Kidney capillary endothelial cell (primary cell): ENCODE measurements at places on chromosomes 13 and 19.

DNA sequence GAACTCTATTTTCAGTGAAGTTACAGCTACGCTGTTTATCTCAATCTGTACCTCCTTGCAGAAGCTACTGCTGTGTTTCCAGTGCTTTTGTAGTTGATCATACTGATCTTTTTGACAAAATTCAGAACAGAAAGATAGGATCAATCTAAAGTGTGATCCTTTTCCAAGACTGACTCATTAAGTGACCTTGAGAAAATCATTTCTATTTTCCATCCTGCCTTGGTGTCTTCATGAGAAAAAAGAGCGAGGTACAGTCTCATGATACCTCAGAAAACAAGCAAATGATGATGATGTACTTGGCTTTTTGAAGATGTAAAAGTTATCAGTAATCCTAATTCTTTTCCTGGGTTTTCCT is 46.0 kb upstream of the GPR183 start:
- no peak for DNase-seq

GRCh38 chr19:14149509-14149994 is 13.2 kb upstream of the ASF1B start:
- DNase-seq: peak; percentile 10

DNA sequence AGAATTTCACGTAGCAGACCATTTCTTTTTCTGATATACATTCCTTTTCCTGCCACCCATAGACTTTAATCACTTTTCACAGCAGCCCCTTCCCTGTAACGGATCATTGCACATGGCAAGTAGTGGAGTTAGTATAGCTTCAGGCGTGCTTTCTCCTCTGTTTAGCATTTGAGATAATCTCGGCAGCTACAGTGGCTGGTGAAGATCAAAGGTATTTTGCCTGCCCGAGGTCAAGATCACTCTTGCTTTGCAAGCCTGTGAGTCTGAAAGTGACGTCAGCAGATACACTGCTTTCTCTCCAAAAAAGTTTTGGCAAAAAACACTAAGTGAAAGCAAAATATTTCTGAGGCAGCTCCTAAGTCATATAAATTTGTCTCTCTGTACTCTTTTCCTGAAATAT is 260.0 kb downstream of the NDFIP2 start:
- no peak for DNase-seq

GRCh38 chr19:2787115-2787514 is 1.8 kb downstream of the THOP1 start:
- DNase-seq: no peak

- DNase-seq: no peak
These were observed 418.2 kb downstream of the KLF12 start for GRCh38 chr13:73715911-73716510.

GRCh38 chr13:73162912-73163911 is 104.4 kb downstream of the KLF5 start:
- no peak for DNase-seq

DNA sequence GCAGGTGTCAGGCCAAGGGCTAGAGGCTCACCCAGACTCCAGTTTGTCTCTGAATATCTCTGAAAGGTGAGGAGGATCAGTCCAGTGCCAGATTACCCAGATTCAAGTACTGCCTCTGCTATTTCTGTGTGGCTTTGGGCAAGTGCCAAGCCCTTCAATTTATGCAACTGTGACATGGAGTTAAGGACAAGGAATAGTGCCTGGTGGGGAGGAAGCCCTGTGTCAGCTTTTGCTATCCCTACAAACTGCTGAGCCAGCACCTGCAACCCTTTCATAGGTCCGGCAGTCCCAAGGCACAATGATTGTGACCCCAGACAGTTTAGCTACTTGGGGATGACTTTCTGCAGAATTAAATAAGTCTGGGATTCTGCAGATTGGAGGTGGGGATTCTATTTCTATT is 123.0 kb downstream of the KL start:
- DNase-seq: no peak

GRCh38 chr13:22298530-22298929 is 627.7 kb downstream of the FGF9 start:
- DNase-seq: no peak

GRCh38 chr13:25281193-25281934 is 5.9 kb downstream of the MTMR6 start:
- DNase-seq: no peak

DNA sequence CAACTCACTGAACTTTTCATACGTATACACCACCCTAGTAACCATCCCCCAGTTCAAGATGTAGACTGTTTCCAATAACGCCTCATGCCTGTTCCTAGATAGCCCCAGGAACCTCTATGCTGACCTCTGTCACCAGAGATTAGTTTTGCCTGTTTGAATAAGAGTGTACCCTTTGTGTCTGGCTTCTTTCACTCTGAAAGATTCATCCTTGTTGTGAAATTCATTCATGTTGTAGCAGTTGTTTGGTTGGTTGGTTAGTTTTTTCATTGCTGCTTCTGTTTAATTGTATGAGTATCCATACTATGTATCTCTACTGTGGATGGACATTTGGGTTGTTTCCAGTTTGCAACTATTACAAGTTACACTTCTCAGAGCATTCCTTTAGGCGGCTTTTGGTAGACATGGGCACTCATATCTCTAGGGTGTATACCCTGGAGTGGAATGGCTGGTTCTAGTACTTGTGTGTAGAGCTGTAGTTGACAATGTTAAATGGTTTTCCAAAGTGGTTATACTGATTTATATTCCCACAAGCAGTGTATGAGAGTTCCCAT is 1.6 kb downstream of the RNASEH2B start:
- DNase-seq: no peak

DNA sequence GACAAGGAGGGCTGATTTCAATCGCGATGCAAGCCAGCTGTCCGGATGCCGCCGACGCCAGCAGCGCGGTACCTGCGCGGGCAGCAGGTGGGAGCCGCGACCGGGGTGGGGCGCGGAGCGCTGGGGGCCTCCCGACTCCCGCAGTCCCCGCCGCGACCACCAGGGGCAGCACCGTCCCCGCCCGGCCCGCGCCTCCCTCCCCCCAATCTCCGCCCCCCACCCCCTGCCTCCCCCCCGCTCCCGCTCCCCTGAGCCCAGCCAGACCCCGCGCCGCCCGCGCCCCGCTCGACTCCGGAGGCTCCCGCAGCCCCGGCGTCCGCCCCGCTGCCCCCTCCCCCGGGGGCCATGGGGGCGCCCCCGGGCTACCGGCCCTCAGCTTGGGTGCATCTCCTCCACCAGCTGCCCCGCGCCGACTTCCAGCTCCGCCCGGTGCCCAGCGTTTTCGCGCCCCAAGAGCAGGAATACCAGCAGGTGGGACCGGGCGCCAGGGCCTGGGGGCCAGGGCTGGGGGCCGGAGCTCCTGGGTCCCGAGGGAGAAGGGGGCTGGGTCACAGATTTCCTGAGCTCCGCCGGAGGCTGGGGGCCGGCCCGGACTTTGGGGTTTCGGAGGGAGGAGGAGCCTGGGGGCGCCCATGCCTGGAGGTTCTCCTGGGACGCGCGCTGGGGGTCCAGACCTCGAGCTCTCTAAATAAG is at the start of gene TTYH1:
Gene TTYH1, plus strand, starts transcription at position 257 of the 693 bp plus-strand sequence. Its CDS starts 89 bp downstream, at position 346.
- no peak for DNase-seq

DNA sequence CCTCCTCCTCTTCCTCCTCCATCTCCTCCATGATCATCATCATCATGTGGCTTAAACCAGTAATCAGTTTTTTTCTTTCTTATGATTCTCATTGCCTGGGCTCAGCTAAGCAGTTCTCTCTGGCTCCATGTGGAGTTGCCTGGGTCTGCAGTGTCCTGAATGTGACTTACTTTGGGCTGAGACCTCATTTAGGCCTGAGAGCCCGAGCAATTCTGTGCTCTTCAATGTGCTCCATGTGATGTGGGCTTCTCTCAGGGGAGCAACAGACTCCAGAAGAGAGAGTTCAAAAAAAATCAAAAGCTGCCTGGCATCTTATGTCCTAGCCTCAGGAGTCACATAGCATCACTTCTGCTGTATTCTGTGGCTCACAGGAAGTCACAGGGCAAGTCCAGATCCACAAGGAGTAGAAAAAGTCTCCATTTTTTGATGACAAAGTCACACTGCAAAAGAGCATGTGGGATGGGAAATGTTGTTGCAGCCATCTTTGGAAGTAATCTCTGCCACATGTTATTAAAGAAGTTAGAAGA is 128.7 kb downstream of the MAB21L1 start:
- no peak for DNase-seq

DNA sequence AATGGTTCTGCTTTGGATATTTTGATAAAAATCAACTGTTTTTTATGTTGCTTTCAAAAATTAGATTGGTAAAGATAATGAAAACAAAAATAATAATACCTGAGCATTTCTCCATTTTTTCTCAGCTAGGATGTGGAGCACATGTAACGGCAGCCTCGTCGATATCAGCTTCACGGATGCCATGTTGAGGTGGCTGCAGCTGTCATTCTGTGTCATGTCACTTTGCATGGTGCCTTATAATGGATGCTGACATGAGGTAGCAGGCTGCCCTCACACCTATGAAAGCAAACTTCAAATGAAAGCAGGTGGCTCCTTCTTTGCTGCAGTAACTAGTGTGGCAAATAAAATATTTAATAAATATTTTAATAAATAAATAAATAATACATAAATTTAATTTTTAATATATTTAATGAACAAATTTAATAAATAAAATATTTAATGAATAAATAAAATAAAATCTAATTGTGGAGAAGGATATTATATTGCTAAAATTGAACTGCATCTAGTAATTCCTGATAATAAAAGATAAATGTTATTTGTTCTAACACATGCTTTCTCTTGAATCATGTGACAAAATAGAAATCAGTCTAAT is 955.7 kb upstream of the SLC10A2 start:
- DNase-seq: no peak

DNA sequence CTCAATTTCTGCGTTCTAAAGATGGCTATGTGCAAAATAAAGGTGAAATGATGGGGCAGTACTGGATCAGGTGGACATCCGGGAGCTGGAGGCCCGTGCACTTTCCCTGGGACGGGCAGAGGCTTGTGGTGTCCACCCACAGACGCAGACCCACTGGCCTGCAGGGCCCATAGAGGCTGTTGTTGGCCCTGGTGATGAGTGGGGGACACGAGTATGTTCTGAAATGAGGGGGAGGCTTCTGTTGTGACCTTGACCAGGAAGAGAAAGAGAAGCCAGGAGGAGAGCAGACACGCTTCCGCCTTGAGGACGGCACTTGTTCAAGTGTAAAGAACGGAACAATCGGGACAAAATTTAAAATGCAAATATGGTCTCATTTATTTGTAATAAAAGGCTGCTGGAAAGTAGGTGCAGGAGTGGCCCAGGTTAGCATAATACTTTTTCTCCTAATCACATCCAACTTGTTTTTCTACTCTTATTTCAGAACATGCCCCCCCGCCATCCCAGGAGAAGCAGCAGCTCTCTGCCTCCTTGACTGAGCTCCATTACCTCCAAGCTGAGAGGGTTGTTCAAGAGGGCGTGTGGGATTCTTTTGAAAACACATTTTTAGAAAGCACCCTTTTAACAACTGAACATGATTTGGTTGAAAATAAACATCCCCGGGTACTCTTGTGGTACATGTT is 27.1 kb downstream of the ATP11A start:
- DNase-seq: no peak

GRCh38 chr13:26280295-26280694 is 26.4 kb downstream of the CDK8 start:
- no peak for DNase-seq
